Activated B cell treated with CpG ODN at 0.5 μM for 24 hours (primary cell): ENCODE measurements at places on chromosomes 2 and 18.

- no peak for DNase-seq
These were observed 62.8 kb downstream of the SFXN5 start for GRCh38 chr2:73008766-73009135.

GRCh38 chr2:108324531-108325255 lies 36.0 kb downstream of the SULT1C2 start:
- DNase-seq: no peak

DNA sequence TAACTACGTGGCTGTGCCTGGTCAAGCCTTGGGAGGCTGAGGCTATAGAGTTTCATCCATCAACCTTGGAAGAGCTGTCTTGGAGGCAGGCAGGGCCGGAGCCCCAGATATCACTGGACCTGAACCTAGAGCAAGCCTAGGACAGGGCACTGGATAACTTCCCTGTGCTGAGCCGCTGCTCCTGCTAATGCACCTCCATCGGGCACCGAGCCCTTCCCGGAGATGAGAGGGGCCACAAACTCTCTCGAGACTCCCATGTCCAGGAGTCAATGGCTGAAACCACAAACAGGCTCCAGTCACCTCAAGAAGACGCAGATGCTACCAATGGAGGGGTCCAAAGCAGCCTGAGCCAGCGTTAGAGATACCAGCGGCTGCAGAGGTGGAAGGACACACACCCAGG lies 866.0 kb downstream of the LRP1B start:
- DNase-seq: no peak

DNA sequence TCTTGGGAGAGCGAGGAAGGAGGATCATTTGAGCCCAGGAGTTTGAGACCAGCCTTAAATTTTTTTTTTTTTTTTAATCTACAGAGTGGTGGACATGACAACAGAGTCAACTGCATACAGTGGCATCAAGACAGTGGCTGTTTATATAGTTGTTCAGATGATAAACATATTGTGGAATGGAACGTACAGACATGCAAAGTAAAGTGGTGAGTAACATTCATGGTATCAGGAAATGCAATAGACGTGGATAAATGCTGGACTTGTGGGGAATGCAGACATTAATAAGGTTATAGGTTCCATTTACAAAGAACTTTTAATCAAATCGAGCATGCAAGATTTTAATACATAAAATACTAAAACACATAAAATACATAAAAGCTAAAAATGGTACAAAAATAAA lies 11.9 kb downstream of the WDR43 start:
- DNase-seq: no peak

DNA sequence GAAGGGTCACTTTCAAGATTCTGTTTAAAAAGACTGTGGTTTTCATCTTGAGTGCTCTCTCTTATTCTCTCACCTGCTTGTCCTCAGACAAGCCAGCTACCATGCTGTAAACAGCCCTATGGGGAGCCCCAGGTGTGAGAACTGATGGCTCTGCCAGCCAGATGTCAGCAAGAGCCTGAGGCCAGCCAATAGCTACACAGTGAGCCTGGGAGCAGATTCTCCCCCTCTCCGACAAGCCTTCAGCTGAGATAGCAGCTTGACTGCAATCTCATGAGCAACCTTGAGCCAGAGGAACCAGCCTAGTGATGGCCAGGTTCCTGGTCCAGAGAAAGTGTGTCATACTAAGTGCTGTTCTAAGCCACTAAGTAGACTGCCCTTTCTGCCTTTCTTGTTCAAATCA lies 272.1 kb downstream of the NAPG start:
- DNase-seq: no peak

DNA sequence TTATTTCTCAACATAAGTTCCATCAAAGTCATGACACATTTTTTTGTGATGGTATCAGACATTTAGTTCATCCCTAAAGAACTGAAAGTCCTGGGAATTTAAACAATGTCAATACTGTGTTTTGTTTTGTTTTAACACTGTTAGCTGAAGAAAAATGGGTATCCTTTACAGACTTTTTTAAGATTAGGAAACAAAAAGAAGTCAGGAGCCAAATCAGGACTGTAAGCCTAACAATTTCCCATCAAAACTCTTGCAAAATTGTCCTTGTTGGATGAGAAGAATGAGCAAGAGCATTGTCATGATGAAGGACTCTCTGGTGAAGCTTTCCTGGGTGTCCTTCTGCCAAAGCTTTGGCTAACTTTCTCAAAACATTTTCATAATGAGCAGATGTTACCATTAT lies 69.4 kb downstream of the SRD5A2 start:
- DNase-seq: no peak

DNA sequence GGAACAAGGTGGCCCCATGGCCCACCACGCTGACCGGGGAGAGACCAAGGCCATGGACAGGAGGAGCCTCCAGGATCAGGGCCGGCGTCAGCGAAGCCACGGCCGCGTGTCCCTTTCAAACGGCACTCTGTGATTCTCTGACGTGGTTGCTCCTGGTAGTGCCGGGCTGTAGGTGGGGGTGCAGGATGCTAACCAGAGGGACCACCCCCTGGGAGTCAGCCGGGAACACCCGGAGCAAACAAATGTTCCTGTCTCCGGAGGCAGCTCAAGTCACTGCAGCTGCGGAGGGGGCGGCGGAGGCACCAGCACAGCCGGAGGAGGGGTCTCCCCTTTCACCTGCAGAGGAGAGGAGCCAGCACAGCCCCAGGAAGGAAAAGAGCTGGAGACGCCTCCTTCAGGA lies 750.6 kb upstream of the SALL3 start:
- no peak for DNase-seq

DNA sequence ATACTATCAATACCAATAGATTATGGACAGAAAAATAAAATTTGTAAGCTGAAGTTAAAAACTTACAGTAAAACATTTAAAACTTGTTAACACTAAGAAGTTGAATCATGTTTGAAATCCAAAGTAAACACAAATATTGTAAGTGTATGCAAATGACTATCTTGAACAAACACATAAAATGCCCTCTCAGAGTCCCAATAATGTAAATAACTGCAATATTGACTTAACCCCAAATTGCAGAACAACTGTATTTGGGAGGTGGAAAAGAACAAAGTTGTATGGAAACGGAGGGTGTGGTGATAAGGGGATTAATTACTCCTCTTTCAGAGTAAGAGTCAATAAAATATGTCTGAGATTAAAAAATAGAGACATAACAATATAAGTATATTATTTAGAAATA lies 140.0 kb upstream of the NOL4 start:
- no peak for DNase-seq

DNA sequence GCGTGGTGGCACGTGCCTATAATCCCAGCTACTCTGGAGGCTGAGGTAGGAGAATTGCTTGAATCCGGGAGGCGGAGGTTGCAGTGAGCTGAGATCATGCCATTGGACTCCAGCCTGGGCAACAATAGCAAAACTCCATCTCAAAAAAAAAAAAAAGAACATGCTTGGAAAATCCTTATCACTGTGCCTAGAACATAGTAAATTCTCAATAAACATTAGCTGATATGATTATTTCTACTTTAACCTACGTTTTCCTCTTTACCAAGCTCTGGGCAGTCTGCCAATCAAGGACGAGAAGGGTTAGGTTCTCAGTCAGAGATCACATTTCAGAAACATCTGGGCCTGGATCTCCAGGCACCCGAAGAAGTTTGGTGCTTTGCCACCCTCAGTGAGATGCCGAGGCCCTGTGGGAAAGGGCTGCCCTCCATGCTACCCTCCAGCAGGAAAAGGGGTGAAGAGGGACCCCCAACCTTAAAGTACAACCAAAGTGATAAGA lies 107.7 kb downstream of the BCL11A start:
- DNase-seq: no peak
